ENCODE measurements at places on chromosomes 6 and 20.

DNA sequence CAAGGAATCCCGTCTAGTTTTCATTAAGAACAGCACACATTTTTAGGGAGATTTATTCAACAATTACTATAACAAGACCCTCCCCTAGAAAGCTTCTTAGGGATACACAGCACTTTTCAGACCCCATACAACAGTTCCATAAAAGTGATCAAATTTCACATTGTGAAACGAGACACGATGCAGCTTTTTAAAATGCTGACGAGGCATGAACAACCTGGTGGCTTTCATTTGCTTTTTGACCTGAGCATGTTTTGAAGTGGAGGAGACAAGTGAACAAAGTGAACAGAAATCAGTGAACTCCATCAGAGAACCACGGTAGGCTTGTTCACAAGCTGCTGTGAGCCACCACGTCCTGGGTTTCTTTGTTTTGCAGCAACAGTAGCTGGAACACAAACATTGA, 112.2 kb downstream of the PCSK2 start:
- no peak for DNase-seq

- no peak for DNase-seq
Observed at GRCh38 chr6:4853349-4853748, 77.1 kb downstream of the CDYL start.

GRCh38 chr20:50332491-50332980, 141.9 kb downstream of the CEBPB start:
- DNase-seq, result no peak

DNA sequence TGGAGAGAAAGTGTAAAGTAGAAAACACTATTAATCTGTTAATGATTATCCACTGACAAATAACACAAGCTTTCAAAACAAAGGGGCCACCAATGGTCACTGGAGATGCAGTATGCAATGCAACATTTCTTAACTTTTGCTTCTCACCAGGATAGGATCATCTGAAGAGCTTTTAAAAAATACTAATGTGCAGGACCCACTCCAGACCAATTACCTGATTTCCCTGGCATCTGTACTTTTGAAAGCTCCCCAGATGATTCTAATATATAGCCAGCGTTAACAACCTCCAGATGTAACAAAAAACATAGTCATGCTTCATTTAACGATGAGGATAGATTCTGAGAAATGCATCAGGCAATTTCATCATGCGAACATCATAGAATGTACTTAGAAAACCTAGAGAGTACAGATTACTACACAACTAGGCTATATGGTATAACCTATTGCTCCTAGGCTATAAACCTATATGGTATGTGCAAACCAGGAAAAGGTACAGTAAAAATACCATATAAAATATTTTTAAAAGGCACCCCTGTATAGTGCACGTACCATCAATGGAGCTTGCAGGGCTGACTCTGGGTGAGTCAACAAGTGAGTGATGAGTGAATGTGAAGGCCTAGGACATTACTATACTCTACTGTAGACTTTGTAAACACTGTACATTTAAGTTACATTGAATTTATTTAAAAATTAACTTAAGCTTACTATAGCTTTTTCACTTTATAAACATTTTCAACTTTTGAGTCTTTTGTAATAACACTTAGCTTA, 69.2 kb downstream of the ATG5 start:
- DNase-seq, result peak; percentile 90

DNA sequence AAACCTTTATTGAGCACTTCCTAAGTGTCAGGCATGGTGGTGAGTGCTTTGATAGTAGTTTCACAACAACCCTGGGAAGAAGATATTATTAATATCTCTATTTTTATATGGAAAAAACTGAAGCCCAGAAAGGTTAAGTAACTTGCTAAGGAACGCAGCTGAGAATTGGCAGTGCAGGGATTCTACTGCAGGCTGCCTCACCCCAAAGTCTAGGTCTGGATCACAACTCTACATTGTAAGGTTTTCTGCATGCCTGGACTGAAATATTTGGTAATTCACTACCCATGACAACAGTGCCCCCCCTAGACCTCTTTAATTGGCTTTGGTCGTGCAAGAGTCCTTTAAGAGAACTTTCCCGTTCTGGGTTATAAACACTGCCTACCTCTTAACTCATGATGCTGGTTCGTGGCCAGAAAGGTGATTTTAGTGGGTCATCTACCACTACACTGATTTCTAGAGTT, 67.1 kb upstream of the KCNQ5 start:
- DNase-seq, result peak; percentile 15

GRCh38 chr6:36760685-36761435, 63.2 kb downstream of the RAB44 start:
- no peak for DNase-seq

GRCh38 chr20:48659858-48660257, 167.9 kb downstream of the PREX1 start:
- no peak for DNase-seq

- DNase-seq, result no peak
Observed at GRCh38 chr6:160792708-160793107, 90.7 kb downstream of the PLG start.

DNA sequence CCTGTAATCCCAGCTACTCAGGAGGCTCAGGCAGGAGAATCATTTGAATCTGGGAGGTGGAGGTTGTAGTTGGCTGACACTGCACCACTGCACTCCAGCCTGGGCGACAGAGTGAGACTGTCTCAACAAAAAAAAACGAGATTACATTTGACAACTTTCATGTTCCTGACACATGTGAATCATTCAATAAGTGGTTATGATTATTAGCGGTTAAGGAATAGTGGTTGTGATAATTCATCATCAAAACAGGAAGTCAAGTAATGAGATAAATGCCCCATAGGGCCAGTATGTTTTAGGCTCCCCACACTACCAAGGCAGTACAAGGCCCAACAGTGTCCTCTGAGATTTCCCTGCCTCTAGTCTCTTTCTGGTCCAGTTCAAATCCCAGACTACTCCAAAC, 2.5 kb downstream of the HDDC2 start:
- DNase-seq, result no peak

GRCh38 chr6:16700202-16700915, 60.9 kb downstream of the ATXN1 start:
- no peak for DNase-seq

DNA sequence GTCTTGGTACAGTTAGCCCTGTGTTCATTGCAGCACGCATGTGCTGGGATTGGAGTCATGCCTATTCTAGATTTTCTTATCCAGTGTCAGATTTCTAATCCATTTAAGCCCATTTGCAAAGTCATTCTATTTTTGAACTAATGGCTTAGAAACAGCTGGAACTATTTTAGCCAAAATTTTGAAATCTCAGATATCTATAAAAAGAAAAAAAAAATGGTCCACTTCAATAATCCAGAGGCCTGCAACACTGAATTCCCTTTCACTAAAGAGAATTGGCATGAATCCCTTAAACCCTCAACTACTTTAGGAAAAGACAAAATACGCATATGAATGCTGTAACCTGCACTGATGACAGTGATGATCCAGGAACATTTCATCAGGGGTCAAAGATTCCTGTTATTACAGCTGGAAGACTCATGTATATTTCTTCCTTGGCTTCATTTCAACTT, 1.5 kb downstream of the COL21A1 start:
- peak; percentile 74 for DNase-seq

- DNase-seq, result no peak
Observed at GRCh38 chr6:148845464-148845863, 98.6 kb downstream of the UST start.

DNA sequence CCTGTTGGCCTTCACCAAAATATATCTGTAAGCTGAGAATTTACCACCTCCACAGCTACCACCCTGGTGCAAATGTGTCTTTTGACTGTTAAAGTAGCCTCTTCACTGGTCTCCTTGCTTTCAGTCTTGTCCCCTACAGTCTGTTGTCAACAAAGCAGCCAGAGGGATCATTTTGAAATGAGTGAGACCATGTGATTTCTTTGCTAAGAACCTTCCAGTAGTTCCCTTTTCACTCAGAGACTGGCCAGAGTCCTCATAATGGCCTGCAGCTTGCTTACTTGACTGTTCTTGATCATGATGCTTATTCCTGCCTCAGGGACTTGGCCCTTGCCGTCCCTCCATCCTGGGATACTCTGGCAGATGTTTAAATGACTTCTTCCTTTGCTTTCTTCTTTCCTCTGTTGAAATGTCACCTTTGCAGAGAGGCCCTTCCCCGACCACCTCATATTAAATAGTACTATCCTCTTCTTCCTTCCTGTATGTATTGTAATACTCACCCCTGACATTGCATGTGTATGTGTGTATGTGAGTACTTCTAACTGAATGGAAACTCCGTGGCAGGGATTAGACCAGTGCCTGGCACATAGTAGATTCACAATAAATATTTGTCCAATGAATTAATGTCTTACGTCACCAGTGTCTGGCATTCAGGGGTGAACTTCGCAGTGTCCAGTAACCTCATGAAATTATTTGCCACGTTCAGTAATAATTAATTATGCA, 5.0 kb downstream of the MANBAL start:
- DNase-seq, result no peak

DNA sequence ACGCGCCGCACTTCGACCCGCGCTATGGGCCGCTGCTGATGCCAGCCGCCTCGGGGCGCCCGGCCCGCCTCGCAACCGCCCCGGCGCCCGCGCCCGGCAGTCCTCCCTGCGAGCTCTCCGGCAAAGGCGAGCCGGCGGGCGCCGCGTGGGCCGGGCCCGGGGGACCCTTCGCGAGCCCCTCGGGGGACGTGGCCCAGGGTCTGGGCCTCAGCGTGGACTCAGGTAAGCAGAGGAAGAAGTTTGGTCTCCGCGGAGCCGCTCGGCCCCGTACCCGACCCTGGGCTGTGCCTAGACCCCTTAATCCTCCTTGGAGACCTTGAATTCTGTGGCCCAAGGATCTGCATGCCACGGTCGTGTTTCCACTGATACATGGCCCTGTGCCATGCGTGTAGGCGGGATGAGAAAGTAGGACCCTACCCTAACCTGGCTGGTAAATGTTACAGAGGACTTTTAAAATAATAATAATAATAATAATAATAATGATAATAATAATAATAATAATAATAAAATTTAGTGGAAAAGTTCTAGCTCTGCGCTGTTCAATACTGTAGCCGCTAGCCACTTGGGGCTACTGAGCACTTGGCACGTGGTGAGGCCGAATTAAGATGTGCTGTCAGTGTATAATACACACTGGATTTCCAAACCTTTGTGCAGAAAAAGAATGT, 5.6 kb downstream of the VGLL2 start:
- DNase-seq, result no peak

DNA sequence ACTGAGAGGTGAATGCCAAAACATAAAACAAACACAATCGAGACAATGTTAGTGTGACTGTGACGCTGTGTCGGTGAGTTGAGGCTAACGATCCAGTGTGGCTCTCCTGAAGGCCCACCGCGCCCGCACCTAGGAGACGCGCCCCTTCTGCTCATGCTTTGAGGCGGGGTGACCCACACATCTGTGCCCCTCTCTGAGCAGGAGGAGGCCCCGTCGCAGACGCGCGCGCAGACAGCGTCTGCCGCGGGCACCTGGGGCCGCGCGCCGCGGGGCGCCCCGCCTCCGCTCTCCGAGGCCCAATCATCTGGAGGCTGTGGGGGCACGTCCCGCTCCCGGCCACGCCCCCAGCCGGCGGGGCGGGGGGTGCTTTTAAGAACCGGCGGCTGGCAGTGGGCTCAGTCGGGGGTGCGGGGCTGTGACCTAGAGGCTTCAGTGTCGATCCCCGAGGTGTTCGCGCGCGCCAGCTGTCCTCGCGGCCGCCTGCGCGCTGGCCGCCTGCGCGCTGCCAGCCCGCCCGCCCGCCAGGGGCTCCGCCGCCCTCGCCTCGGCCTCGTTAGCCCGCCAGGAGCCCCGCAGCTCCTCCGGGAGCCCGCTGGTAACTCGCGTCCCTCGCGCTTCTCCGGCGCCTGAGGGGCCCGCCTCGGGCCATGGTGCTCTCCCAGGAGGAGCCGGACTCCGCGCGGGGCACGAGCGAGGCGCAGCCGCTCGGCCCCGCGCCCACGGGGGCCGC, at the start of gene SLC16A10:
Gene SLC16A10 (plus strand): TSS at position 398 of the 730 bp plus-strand sequence. CDS start 250 bp downstream, at position 648.
- peak; percentile 27 for DNase-seq

- no peak for DNase-seq
Observed at GRCh38 chr20:17860301-17861197, 108.0 kb downstream of the SNX5 start.

GRCh38 chr20:16917636-16918035, 169.5 kb downstream of the OTOR start:
- peak; percentile 52 for DNase-seq

- DNase-seq, result no peak
Observed at GRCh38 chr6:7273709-7274108, 39.3 kb downstream of the SSR1 start.

GRCh38 chr20:25061103-25061799, 3.3 kb upstream of the ACSS1 start:
- no peak for DNase-seq
